ENCODE measurements at places on chromosomes 7 and 10.

GRCh38 chr10:131201741-131202515 is 109.6 kb downstream of the TCERG1L start:
- DNase-seq: no peak

DNA sequence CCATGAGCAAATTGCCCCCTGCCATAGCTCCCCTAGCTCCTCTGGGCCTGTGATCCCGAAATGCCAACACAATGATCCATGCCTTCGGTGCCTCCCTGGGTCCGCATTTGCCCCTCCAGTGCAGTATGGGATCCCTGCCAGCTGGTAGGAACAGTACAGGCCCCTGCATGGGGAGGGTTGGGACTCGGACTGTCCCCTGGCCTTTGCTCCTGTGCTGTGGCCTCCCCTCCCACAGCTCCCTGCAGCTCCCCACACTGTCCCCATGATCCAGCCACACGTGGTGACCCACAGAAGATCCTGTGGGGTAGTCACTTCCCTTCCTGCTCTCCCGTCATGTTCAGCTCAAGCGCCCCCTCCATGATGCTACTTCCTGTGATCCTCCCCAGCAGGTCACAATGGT is 140.3 kb downstream of the MAPK8 start:
- DNase-seq: peak; percentile 83

DNA sequence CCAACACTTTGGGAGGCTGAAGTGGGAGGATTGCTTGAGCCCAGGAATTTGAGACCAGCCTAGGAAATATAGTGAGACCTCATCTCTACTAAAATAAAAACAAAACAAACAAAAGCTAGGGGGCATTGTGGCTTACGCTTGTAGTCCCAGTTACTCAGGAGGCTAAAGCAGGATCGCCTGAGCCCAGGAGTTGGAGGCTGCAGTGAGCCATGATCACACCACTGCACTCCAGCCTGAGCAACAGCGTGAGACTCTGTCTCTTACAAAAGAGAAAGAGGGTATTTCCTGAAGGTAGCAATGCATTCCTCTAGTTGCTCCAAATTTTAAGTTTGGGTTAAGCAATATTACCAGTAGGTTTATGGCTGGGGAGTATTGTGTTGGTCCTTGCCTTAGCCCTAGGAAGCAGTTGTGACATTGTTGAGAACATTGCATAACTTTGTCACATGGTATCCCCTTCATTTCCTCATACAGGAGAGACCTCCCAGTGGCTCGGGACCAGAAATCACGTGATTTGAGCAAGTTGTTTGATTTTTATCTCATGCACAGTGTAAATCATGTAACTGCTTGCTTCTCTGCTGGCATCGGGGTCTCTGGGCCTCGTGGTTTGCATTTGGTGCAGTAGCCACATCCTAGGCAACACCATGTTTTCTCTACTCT is 23.3 kb upstream of the SMARCD3 start:
- DNase-seq: peak; percentile 97

- no peak for DNase-seq
Observed at GRCh38 chr7:25726170-25726780, 425.7 kb upstream of the NFE2L3 start.

DNA sequence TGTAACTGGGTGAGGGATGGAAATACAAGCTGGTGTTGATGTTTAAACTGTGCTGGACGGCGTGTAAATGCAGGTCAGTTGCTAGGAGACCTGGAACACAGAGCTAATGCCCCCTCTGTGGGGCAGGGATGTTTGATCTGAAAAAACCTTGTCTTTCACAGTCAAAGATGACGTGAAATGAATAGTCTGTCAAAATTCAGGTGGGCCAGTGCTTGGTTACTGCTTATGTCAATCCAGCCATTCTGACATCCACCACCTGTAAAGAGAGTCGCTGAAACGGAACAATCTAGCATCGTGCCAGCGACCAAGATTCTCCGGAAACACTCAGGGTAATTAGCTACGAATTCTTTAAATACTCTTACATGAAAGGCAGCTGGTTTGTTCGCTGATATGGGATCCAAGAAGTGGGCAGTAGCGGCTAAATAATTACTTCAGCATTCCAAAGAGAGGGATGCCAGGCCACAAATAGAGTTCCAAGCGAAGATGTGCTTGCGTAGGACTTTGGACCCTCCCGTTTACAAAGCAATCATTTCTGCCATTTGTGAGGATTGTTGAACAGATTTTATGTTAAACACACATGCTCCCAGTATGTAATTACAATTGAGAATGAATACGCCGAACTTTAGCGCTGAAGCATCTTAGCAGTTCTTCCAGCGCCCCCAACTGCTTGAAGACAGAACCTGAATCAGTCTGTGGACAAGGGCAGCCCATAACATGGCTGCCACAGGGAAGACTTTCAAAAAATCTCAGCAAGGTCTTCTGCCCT is 7.3 kb upstream of the ASB4 start:
- DNase-seq: no peak

DNA sequence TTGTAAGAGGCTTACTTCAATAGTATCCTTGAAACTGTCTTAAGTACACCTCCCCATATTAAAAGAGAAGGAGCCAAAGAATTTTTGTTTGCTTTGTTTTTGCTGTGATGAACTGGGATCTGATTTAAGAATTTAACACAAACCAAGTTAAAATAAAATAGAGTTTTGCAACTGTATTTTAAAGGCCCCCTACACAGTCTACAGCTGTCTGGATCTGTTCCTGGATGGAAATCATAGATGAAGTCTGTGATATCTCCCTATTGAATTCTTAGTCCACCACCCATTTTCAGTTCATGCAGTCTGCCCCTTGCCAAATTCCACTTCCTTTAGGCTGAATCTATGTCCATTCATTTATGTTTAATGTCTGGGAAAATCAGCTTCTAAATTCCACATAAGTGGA is 169.8 kb upstream of the MEOX2 start:
- DNase-seq: no peak

GRCh38 chr10:100904917-100905316 is 7.8 kb upstream of the SLF2 start:
- no peak for DNase-seq

DNA sequence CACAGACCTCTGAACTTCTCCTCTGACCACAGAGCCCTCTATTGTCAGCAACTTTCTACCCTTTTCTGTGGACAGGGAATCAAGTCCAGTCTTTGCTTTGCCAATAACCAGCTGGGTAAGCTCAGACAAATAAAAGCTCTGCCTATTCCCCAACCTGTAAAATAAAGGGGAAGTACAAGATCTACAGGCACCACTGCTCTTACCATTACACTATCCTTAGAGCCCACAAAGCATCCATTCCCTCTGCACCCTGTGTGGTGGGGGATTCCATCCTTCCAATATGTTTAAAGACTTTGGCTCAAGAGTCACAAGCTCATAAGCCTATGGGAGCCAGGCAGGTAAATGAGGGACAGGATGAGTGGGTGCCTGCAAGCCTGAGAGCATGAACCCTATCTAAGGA is 88.2 kb downstream of the PARD3 start:
- DNase-seq: no peak

DNA sequence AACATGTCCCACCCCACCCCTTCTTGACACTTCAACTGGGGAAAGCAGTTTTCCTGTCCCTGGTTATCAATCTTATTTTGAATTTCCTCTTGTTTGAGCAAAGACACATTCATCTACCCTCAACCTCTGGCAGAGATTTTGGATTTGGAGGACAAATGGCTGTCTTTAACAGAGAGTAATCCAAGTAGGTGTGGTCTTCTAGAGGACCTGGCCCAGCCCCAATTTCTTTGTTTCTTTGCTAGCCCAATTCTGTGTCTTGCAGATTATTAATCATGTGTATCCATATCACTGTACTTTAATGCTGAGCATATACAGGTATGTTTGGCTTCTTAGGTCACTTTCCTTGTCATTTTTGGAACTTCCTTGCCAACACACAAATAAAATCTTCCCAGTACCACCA is 58.8 kb upstream of the ADCY1 start:
- no peak for DNase-seq

DNA sequence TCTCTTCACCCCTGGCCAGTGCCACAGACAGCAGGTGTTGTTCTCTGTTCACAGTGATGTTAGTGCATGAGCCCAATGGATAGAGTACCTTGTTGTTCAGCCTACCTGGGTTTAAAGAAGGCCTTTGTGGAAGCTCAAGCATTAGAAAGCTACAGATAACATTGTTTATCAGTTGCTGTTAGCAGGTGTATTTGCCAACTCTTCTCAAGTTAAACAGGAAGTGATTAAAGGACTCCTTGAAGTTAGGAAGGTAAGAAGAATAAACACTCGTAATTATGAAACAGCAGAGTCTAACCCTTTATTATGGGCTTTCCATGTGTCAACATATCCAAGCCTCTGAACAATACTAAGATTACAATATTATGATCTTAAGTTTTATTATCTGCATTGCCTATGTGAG is 25.9 kb downstream of the RGR start:
- no peak for DNase-seq

GRCh38 chr7:110386913-110387312 is 704.0 kb upstream of the LRRN3 start:
- DNase-seq: no peak
